ENCODE measurements at places on chromosomes 16 and 17.

DNA sequence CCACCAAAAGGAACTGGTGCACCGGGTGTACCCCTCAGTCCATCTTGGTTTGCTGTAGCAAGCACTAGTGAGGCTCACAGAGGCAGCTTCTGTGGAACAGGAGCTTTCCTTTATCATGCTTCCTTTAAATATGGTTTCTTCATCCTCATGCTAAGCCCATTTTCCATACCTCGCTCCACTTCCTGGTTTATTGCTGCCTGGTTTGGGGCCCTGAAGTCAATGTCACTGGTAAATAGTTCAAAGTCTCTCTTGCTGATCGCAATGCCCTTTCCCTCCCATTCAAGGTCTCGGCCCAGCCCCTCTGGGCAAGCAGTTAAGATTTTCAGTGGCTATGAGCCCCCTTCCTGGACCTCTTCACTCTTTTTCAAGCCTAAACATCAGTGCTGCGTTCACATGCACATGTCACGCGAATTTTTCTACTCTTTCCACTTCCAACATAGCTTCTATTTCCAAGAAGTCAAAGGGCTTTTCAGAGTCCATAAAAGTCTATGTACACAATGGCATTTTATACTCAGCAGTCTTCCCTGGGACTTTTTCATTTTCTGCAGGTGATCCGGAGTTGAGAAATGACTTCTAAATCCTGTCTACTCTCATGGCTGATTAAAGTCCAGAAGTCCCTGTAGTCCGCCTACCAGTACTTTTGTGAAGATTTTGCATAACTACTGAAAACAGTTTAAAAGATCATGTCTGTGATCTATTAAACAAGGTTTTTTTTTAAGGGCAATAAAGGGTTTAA, 323.8 kb upstream of the ZFHX3 start:
- DNase-seq, result no peak

GRCh38 chr16:54236773-54237172, 49.8 kb downstream of the IRX3 start:
- no peak for DNase-seq

DNA sequence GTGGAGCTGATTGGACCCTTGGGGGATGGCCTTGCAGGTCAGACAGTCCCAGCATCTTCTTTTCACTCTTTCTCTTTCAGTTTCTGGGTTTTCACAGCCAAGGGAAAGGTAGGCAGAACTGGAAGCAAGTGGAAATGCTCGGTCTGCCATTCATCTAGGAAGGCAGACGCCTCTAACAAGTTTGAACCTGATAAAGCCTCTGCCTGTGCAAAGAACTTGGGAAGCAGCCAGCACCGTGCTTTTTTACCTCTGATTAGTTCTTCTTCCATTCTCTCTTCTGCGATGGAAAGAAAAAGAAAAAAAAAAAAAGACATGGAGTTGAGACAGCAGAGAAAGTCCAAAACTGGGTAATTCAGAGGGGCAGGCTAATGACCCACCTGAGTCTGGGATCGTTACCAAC, 997.8 kb upstream of the EEF2KMT start:
- no peak for DNase-seq

- no peak for DNase-seq
Observed at GRCh38 chr16:3695610-3696369, 21.5 kb downstream of the TRAP1 start.

DNA sequence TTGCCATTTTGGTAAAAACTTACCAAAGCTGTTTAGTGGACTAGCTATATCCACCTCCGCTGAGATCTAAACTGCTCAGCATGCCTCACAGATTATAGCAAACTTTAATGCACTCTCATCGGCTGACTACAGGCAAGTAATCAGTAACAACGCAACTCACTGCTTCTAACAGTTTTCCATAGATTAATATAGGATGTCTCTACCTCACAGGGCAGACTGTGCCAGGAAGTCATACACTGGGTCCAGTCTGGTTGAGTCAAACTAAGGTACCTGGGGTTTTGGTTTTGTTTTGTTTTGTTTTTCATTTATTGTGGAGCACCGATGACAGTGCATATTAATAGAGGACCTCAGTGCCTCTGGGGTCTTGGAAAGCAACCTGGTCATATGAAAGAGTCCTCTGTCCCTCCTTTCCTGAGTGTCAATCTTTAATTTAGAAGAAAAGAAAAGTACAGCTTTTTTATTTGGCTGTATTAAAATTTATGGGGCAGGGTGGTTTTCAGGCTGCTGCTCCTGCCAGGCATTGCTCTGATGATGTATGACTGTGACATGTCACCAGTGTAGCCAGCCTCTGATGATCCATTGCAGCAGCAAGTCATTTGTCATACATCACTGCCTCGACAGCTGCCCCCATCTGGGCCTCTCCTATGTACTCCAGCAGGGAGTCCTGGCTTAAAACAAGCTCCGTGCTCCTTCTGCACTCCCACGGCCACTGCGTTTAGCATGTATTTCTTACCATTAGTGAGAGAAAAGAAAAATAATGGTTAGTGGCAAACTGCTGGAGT, 854.1 kb downstream of the KCNJ2 start:
- DNase-seq, result no peak

GRCh38 chr17:59505610-59506276, 59.7 kb upstream of the DHX40 start:
- no peak for DNase-seq

DNA sequence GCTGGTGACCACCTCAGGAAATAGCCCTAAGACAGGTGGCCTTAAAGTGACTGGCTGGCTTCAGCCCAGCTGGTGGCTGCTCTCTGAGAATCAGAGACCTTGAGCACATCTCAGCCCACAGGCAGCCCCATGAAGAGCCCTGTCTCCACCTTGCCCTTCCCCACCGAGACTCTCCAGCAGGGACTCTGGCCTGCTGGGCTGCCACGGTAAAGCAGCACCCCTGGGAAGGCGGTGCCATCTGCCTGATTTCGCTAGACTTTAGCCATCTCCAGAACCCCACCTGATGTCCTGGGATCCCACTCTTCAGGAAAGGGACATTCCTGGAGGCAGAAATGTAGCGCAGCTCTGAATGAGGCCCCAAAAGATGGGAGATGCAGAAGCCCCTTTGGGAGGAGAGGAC, 45.2 kb upstream of the LGALS9 start:
- DNase-seq, result no peak

- DNase-seq, result no peak
Observed at GRCh38 chr17:65181237-65182061, 44.3 kb downstream of the RGS9 start.

DNA sequence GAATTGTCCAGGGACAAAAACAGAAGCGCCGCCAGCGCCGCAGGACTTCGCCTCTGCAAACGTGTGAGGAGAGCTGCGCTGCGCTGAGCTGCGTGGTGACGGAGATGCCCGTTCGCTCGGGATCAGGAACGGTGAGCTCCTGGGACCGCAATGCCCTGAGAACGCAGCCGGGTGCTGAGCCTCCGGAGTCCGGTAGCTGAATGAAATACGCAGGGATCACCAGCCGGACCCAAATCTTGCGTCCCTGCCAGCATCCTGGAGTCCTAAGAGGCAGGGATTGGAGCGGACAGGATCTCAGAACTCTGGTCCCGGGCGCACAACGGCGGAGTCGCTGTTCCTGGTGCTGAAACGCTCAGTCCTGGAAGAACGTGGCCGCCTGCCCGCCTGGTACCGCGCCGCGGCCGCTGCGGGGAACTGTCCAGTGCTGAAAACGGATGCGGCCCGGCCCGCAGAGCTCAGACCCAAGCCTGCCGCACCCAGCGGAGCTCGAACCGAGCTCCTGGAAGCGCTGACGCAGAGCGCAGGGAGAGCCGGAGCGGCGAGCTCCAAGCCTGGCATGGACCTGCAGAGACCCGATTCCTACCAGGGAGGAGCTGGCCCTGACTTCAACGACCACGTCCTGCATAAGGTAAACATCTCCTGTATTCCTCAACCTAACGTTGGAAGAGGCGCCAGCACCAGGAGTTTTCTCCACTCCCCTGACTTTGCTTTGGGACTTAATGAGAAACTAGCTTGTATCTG, 41.5 kb downstream of the CD300LF start:
- DNase-seq, result peak; percentile 93

GRCh38 chr16:15897834-15898254, 9.4 kb upstream of the CEP20 start:
- no peak for DNase-seq

- no peak for DNase-seq
Observed at GRCh38 chr17:63639125-63639524, 16.9 kb downstream of the MAP3K3 start.

DNA sequence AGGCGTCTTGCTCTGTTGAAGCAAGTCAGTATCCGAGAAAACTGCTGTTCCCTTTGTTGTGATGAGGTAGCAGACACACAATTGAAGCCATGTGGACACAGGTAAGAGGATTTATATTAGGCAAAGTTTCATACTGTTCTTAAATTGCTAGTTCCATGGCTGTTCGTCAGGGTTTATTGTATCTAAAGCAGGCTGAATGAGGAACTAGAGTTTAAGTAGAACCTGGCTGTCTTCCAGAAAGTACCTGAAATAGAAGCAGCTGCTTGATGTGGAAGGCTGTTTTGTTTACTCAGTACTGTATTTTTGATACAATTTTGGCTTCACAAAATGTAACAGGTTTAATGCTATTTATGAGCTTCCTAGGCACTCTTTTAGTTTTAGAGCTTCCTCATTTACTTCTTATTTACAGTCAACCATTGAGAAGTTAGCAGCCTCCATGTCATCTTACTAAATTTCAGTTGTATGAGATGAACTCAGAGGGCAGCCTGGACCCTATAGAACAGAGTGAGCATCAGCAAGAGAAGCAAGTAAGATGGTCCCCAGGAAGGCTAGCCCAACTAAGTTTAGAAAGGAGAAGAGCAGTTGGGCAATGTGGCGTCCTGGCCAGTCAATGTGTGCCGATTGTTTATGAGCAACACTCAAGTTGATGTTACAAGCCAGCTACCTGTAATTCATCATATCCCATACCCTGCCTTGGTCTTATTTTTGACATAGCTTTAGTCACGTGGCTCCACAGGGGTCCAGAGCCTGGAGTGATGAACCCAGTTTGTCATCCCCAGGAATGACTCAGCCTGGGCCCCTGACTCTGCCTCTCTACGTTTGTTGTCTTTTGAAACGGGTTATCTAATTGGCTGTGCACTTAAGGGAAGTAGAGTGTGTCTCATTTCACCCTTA, 9.7 kb upstream of the ARL2BP start:
- DNase-seq, result no peak

- no peak for DNase-seq
Observed at GRCh38 chr16:71851746-71852145, 6.0 kb downstream of the ATXN1L start.

DNA sequence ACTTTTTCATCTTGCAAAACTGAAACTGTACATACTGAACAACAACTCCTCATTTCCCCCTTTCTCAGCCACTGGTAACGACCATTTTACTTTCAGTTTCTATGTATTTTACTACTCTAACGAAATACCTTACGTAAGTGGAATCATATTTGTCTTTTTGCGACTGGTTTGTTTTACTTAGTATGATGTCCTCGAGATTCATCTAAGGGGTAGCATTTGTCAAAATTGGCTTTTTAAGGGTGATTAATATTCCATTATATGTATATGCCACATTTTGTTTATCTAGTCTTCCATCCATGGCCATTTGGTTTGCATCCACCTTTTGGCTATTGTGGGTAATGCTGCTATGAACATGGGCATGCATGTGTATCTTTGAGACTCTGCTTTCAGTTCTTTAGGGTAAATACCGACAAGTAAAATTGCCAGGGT, 10.4 kb downstream of the KPNB1 start:
- no peak for DNase-seq

- DNase-seq, result no peak
Observed at GRCh38 chr17:67474081-67474661, 97.1 kb downstream of the PITPNC1 start.

DNA sequence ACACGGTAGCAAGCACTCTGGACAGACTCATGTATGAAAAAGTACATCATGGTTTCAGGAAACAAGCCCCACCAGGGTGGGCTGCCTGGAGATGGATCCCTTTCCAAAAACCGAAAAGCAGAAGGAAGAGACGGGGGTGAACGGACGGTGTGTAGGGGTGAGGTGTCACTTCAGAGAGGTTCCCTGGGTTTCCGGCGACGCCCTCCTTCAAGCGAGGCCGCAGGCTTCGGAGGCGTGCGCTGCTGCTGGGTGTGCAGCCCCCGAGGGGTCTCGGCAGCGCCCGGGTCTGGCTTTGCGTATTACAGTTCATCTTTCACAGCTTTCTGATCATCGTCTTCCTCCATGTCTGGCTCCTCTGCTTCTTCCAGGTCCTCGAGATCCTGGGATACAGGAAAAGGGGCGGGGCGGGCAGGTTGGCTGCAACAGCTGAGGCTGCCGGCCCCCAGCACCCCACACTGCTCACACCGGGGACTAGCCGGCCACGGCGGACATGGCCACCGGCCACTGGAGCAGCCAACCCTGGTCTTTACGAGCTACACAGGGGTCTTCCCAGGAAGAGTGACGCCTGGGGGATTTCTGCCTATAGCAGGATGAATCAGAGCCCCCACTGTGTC, 9.0 kb upstream of the PPP1R27 start:
- no peak for DNase-seq

- no peak for DNase-seq
Observed at GRCh38 chr16:80693553-80693952, 110.8 kb downstream of the CDYL2 start.

GRCh38 chr17:69269131-69269998, 40.7 kb upstream of the ABCA10 start:
- DNase-seq, result no peak

GRCh38 chr16:29024278-29024677, 39.4 kb downstream of the LAT start:
- no peak for DNase-seq

DNA sequence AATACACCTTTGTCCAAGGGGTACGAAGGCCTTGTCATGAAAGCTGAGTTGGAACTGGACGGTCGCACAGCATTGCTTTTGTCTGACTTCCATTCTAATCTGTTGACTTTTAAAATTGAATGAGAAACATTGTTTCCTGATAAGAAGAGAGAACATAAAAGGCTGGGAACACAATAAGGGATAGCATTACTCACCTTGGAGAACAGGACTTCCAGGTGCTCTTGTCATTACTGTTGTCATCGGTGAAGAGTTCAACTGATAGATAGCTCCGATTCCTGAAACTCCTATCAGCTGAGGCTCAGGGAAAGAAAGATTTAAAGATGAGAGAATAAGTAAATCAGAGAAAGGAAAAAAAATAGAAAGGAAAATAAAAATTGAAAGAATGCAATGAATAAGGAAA, 351.1 kb downstream of the KCNJ2 start:
- no peak for DNase-seq
